ENCODE measurements at places on chromosomes 7 and 10.

DNA sequence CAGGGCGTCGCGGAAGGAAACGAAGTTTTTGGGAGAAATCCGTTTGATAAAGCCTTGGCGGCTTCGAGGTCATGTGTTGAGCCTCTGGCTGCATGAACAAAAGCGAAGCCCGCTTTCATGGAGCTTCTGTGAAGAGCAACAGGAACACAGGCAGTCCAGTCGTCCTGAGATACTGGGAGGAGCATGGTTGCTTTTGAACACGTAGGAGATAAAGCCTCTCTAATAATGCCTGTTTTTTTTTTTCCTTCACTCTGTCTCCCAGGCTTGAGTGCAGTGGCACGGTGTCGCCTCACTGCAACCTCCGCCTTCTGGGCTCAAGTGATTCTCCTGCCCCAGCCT is 473 bp upstream of the ZNF32 start:
- no peak for ATAC-seq

DNA sequence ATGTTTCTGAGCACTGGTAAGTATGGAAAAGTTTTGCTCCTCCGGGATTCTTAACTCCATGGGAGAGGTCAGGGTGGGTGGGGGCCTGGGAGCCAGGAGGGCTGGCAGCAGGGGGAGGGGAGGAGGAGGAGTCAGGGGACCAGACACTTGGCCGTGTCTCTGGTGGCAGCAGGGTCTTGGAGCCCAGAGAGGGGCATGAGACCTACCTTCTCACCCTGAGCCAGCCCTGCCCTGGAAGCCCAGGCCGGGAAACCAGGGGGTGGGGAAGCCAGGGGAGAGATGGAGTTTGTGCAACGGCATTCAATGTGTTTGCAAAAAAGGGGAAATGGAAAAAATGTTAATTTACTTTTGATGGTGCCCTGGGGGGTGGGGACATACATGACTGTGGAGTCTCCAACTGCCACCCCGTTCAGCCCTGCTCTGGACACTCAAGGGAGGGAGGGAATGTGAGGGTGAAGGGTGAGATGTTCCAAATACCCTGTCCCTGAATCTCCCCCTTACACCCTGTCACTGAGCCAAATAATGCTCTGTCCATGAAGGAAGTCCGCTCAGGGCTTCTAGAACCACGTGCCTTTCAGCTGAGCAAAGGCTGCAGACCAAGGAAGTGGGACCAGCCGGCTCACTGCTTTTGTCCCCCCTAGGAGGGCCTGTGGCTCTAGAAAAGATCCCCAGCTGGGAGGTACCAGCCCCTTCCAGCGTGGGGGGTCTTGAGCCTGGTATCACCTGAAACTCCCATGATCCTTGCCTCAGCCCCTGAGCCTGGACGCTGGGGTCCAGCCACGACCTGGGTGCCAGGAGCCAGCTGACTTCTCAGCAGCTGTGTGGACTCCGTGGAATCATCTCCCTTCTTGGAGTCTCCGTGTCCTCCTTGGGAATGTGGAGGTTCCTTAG is 48.3 kb downstream of the TMEM270 start:
- ATAC-seq: peak; percentile 48

DNA sequence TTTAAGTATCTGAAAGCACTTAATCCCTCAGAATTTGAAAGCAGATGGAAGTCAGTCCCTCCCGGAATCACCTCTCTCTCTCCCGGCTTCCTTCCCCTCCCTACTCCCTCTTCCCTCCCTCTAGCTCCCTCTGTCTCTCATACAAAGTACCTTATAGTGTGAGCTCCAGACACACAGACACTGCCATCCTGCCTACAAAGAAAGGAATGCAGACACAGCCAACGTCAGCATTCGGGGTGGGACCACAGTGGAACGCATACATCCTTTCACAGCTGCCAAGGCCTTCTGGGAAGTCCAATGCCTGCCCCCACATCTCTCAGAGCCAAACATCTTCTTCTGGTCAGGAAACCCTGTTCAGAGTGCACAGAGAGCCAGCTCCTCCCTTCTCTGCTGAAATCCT is 9.3 kb downstream of the NOD1 start:
- peak; percentile 88 for ATAC-seq

DNA sequence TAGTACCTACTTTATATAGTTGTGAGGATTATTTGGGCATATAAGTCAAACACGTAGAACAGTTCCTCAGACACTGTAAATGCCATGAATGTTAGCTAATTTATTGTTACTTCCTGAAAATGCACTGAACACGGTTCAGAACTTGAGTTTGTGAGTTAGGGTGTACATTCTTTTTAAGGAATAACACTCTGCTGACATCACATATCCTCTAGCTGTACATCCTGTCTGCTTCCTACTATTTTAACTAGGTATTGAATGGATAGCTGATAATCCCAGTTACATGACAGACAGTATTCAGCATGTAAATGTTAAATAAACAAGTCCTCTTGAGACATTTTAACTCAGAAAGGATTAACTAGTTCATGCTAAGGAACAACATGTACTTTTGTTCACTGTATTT is 16.0 kb downstream of the SAMD8 start:
- ATAC-seq: no peak

DNA sequence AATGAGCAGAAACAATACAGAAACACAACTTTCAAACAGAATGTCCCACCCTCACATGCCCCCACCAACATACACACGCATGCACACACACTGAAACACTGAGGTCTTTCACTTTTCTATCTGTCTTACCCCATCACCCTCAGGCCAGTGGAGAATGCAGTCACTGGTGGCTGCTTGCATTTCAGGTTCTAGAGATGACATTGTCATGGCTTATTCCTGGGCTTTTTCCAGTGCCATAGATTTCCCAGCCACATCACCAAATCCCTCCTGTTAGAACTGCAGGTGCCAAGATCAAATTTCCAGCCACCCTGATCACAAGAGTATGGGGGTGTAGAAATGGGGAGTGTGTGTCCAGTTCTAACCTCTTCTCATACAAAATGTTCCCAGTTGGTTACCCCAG is 68.4 kb downstream of the CACNA2D1 start:
- ATAC-seq: no peak

DNA sequence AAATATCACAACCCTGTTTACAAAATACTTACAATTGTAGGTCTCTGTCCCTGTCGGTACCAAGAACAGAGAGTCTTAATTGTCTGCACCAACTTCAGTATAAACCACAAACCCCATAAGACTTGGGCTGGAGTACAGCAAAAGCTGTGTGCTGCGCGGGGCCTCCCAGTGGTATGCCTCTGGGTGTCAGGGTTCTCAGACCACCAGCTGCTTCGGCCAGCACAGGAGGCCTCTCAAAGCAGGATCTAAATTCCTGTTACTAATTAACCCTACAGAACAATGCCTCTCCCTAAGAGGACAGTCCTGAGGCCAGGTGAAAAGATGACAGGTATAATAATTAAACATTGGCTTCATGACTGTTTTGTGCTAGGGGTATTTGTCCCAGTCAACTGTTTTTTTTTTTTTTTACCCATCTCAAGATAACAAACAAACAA is 957 bp upstream of the SVIL start:
- no peak for ATAC-seq

Data from gastroesophageal sphincter (tissue), 4 donors.